Esophagus squamous epithelium (tissue), 5 donors: ENCODE measurements at places on chromosomes 2 and 18. TPM values are rescaled to one million over a fixed set of nuclear protein-coding genes. Genes with fewer than 3 reads are reported as not detected.

The BMP10 gene
- total RNA-seq: not detected

The REEP1 gene
- 1.8 TPM for total RNA-seq

The DSEL gene
- total RNA-seq: 2.2 TPM

DNA sequence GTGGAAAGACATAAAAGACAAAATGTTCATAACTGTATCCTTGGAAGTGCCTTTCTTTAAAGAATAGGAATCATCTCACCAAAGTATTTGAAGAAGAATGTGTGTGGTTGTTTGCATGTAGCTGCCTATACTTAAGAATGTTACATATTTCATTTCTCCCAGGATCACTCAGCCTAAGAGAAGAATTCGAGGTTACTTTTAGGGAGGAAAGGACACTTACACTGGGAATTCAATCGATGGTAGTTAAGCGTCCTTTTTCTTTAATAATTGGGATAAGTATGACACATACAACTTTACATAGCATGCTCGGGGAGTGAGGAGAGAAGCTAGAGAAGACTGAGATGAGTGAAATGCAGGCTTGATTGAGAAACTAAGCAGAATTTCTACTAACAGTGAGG is 22.0 kb upstream of the CYP1B1 start:
- no peak for DNase-seq

GRCh38 chr2:118841450-118841827 is 6.0 kb downstream of the EN1 start:
- DNase-seq: no peak

The LRRTM4 gene
- not detected for total RNA-seq

The LOXHD1 gene
- total RNA-seq: not detected

- DNase-seq: no peak
Measured at GRCh38 chr2:219228911-219229304, 528 bp downstream of the ATG9A start.

DNA sequence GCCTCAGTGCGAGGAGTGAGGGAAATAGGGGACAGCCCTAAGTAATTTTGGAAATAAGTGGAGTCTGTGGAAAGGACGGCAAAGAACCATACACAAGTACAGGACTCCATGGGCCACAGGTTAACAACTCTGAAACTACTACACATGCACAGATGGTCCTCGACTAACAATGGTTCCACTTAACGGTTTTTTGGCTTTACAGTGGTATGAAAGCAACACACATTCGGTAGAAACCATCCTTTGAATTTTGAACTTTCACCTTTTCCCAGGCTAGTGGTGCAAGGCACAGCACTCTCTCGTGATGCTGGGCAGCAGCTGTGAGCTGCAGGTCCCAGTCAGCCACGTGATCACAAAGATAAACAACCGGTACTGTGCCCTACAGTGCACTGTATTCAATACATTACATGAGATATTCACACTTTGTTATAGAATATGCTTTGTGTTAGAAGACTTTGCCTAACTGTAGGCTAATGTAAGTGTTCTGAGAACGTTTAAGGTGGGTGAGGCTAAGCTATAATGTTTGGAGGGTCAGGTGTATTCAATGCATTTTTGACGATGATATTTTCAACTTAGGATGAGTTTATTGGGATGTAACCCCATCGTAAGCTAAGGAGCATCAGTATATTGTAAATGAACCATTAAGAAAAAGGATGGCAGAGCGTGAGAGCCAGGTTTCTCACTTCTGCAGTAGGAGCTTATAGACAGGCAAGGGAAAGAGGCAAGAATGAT is 44.6 kb downstream of the TBC1D8 start:
- no peak for DNase-seq

- DNase-seq: no peak
Measured at GRCh38 chr18:58966704-58967103, 102.0 kb downstream of the ZNF532 start.

DNA sequence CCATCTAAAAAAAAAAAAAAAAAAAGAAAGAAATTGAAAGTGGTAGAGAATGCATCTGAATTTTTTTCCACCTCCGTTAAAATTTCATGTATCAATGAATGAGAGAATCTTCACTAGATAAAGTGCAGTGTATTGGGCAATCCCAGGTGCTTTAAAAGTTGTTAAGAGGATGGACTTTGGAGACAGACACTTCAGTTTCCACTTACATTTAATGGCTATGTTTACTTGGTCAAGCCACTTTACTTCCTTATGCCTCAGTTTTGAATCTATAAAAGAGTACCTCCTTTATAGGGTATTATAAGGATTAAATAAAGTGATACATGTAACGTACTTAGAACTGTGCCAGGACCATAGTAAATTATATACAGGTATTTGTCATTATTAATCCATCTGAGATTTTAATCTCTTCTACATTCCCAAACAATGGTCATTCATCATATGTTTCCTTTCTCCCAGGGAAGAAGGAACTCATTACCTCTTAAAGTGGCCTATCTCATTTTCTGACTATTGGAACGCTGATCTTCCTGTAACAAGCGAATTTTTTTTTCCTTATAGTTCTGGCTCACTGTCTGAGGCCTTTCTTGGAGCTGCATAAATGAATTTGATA is 29.1 kb upstream of the TANK start:
- DNase-seq: no peak

GRCh38 chr2:86557836-86558235 is 5.4 kb downstream of the CHMP3 start:
- no peak for DNase-seq

The TEX51 gene
- total RNA-seq: not detected

The CD207 gene
- total RNA-seq: not detected

GRCh38 chr2:236552212-236552542 is 17.4 kb upstream of the ACKR3 start:
- no peak for DNase-seq

The CHRND gene
- not detected for total RNA-seq

DNA sequence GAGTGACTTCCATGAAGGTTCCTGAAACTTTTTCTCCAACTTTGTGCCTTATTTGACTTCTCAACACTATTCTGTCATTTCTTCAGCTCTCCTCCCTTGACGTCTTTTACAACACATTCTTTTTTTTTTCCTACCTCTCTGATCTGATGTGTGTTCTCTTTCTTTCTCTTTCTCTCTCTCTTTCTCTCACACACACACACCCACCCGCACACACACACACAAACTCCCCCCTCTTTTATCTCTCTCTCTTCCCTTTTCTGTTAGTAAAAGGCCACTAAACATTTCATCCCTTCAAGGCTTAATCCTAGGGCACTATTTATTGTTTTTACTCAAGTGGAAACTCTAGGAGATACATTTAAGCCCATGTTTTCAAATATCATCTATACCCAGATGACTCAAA is 107.8 kb upstream of the CNTNAP5 start:
- DNase-seq: no peak

DNA sequence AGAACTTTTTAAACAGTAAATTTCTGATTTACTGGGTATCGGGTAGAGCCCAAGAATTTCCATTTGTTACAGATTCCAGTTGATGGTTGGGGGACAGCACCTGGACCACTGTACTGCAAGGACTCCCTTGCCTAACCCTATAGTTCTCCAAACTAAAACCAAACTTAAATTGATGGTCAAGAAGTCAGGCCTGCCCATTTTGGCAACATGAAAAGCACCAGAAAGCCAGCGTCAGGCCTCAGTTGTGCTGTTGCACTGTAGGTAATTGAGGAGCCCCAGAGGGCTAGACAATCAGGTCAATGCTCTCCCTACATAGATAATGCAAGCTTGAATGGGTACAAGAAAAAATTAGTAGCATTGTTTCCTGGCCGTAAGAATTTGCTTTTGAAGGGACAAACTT is 40.5 kb downstream of the NOP58 start:
- DNase-seq: no peak

DNA sequence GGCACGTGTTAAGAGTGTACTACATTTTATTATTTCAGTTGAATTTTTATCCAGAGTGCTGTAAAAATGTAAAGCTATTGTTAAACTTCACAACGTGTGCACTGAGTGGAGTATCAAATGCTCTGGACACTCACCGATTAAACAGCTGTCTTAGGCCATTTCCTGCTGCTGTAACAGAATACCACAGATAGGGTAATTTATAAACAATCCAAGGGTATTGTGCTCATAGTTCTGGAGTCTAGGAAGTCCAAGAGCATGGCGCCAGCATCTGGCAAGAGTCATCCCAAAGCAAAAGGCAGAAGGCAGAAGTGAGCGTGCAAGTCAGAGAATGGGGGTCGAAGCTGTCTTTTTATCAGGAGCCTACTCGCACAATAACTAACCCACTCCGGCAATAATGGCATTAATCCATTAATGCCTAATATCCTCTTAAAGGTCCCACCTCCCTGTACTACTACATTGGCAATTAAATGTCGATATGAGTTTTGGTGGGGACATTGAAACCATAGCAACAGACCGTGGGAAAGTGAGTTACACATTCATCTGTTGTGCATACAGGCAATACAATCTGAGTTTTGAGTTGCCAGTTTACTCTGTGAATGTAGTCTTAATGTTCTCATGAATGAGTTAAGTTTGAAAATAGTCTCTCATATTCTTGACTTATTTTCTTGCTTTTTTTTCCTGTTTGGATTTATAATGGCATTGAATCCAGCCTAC is 64.8 kb downstream of the ARMC9 start:
- DNase-seq: no peak

DNA sequence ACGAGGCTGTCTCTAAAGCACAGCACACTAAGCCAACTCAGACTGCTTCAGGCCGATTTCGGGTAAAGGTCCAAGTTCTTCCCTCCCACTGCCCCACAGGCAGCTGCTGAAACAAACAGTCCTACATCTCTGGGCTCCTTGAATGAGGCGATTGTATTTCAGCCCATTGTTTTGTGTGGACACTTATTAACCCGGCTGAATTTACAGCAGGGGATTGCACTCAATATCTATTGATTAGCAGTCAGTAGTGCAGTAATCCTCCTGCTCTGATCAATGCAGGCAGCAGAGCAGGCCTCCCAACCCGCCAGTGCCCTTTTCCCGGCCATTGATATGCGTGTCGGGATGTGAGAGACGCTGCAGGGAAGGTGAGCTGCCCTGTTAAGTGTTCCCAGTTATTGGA is 330.1 kb downstream of the CMPK2 start:
- no peak for DNase-seq

The TMEM247 gene
- not detected for total RNA-seq

GRCh38 chr2:169397697-169398096 is 35.4 kb upstream of the LRP2 start:
- DNase-seq: no peak

DNA sequence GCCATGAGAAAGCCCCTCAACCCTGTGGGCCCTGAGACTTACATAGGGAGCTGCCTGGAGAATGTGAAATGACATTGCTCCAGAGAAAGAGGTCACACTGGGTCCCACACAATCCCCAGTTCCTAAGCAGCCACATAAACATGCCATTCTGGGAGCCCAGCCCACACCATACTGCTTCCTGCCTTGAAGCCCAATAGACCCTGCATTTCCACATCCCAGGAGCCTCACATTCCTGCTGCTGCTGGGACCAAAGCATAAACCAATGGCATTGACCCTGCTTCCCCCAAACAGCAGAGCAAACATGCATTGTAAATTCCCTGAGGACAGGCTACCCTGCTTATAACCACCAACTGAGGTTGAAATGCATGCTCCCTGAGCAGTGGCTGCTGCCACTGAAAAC is 1117.6 kb upstream of the SLC39A10 start:
- no peak for DNase-seq

GRCh38 chr2:209771474-209772289 is at the start of gene UNC80:
UNC80 (plus strand) TSS chr2:209771832; CDS start chr2:209772073, 241 bp downstream.
- no peak for DNase-seq
